Foreskin keratinocyte (primary cell): ENCODE measurements at places on chromosomes 3 and 15.
A peak's percentile ranks its signal among the peaks of the same experiment; 100 is the strongest.

DNA sequence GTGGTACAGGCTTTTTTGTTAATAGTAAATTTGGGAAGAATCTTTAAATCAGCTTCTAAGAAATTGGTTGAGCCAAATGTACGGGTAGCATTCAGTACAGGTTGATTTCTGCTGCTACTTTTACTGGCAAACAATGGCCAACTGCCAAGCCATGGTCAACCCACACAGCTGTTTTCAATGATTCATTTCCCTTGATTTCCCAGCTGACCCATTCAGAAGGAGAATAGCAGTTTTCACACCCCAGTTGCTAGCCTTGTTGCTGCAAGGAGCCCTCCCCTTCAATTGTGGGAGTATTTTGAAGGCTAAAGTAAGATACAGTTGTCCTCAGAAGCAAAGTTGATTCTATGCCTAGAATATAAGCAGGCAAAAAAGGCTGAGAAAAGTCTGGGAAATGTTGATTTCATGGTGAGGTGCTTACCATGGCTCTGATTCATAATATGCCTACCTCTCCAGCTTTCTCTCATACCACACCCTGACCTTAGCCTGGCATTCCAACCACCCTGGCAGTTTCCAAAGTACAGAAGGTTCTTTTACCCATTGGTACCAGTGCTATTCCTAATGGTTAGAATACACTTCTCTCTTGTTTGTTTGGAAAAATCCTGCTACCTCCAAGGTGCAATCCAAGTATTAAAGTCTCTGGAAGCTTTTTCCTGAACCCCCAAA, 320.3 kb upstream of the TGFBR2 start:
- peak; percentile 92 for DNase-seq

DNA sequence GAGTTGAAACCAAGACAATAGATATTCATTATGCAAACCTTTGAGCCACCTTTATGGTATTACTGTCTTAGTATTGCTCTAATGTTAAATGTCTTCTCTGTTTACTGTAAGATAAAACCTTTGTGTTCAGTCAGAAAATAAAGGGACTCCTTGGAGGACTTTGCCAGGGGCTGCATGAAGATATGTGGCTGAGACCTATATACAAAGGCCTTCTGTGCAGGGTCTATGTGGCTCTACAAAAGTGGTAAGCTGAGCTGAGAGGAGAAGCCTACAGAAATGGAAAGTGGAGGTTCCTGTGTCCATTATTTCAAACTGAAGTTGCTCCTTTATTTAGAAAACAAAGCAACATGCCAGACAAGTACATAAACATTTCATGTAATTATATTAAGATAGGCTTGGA, 131.5 kb downstream of the FNDC3B start:
- no peak for DNase-seq

DNA sequence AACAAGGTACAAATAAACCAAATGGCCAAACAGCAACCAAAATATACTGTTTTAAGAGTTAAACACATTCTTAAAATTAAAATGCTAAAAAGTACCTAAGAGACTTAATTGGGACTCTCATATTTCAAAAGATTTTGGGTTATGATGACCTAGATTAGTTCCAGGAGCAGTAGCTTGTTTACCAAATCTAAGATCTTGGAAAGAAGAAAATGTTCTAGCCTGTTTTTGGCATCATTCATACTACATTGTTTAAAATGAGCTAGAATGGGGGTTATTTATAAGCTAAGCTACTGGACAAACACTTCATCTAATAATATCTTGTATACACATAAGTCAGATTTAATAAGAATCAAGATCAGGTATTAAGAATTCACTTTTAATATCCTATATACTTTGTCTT, 22.8 kb downstream of the ATOSA start:
- no peak for DNase-seq

GRCh38 chr15:68488290-68488689, 56.3 kb upstream of the ITGA11 start:
- DNase-seq = no peak

GRCh38 chr15:76239786-76240185, 71.5 kb downstream of the ETFA start:
- no peak for DNase-seq

GRCh38 chr3:184633237-184633579, 71.6 kb downstream of the EPHB3 start:
- no peak for DNase-seq

GRCh38 chr15:67685008-67685599, 140.2 kb upstream of the SKOR1 start:
- DNase-seq = no peak

DNA sequence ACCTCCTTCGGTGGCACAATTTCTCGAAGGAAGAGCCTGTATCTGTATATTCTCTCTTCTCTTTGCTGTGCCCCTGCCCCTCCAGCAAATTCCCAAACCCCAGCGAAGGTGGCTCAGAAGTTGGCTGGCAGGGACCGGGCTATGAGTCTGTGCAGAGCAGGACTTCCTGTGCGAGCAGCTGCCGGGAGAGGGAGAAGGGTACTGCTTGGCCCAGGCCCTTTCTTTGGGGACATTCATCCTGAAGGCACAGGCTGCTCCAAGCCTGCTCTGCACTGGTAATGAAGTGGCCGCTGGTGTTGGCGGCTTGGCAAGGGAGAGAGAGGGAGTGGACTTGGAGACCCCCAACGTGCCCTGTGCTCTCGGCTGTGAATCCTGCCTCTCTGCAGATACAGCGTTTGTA, 1.5 kb downstream of the SLC6A11 start:
- DNase-seq = no peak

GRCh38 chr3:49972656-49973055, 32.7 kb downstream of the RBM6 start:
- DNase-seq = no peak

GRCh38 chr3:19573644-19574043, 360.4 kb downstream of the EFHB start:
- no peak for DNase-seq

DNA sequence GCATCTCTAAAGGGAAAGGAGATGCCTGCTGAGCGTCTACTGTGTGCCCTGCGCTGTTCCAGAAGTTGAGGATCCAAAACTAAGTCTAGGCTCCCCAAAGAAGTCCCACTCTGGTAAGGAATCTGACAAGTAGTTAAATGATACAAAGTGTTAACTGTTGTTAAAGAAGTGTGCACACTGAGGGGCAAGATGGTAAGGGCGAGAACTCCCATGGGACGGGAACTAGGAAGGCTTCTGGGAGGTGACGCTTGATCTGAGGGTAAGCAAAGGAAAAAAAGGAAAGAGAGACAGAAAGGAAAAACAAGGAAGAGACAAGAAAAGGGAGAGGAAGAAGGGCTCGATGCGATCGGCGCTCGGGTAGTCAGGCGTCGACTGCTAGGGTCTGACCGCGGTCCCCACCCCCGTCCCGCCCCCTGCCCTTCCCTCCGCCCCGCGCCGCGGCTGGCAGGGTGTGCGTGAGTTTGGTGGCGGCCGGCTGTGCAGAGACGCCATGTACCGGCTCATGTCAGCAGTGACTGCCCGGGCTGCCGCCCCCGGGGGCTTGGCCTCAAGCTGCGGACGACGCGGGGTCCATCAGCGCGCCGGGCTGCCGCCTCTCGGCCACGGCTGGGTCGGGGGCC, at the start of gene LACTB:
LACTB (plus strand) TSS at position 480 of the 620 bp plus-strand sequence; CDS start at position 491, 11 bp downstream.
- peak; percentile 74 for DNase-seq

- DNase-seq = peak; percentile 64
Observed at GRCh38 chr15:41585127-41586047, 26.4 kb downstream of the TYRO3 start.
